Fibroblast of skin of right quadriceps (primary cell): ENCODE measurements at places on chromosomes 13 and 19.
A peak's percentile ranks its signal among the peaks of the same experiment; 100 is the strongest.

GRCh38 chr13:87302034-87302433 is 369.1 kb upstream of the SLITRK5 start:
- no peak for DNase-seq

DNA sequence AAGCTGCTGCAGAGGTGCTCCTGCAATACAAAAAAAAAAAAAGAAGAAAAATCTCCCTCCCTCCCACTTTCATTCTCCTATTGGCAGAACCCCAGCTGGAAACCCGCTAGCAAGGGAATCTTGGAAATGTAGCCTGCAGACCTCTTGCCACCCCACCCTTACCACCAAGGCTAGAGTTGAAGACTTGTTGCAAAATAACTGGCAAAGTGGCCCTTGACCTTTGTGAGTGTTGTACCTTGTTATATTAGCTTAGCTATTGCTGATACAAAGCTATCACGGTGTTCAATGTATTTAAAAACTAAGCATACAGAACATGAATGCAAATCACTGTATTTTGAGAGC is 57.5 kb upstream of the KCTD4 start:
- DNase-seq, result no peak

- peak; percentile 65 for DNase-seq
These were observed 476.2 kb downstream of the KLF12 start for GRCh38 chr13:73657821-73658540.

GRCh38 chr19:11090997-11091702 is 1.9 kb downstream of the LDLR start:
- no peak for DNase-seq

- DNase-seq, result no peak
These were observed 371.3 kb downstream of the IRS2 start for GRCh38 chr13:109415057-109415456.

- DNase-seq, result no peak
These were observed 82.1 kb upstream of the FRY start for GRCh38 chr13:31949486-31949885.

GRCh38 chr19:41785653-41786052 is 10.7 kb upstream of the CEACAM3 start:
- DNase-seq, result peak; percentile 49

- DNase-seq, result no peak
These were observed 729.9 kb downstream of the DACH1 start for GRCh38 chr13:71137101-71137500.

DNA sequence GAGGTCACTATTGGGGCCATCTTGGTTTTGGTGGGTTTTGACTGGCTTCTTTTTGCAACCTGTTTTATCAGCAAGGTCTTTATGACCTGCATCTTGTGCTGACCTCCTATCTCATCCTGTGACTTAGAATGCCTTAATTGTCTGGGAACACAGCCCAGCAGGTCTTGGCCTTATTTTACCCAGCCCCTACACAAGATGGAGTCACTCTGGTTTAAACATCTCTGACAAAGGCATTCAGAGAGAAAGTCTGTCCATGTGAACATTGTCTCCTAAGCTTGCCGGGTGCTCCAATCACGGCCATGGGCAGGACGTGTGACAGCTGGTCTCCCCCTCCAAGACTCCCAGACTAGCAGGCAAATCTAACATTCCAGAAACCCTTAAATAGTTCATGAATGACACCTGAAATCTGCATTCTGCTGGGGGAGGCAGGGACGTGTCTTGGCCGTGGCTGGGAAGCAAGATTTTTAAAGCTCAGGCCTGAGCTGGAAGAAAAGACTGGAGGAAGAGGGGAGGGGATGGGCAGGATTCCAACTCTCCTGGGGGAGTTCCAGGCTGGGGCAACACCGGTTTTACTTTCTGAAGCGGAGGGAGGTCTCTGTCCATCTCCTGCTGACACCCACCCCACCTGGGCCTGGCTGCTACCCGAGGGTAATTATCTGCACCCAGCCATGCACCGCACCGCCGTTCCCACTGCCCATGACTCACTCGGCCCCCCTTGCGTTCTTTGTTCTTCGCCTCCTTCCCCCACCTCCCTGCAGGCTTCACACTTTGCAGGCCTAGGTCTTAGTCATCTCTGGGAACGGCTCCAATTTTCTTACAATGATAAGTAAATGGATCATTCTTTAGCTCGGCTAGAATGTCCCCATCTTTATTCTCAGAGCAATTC is 11.6 kb upstream of the OR1M1 start:
- DNase-seq, result peak; percentile 89

DNA sequence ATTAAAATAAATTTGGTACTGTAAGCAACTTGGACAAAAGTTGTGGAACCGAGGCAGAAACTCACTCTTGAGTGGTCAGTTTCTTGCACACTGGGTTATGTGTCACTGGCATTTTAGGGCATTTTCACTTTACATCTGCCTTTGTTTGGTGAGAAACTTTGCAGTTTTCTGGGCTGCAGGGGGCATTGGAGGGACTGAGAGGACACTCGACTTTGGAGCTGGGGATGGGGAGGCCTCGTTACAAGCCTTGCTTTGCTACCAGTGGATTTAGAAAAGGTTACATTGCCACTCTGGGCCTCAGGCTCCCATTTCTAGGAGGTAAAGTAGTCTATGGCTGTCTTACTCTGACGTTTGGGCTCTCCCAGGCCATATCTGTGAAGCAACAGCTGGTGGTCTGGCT is 41.9 kb upstream of the ZNF536 start:
- DNase-seq, result no peak

DNA sequence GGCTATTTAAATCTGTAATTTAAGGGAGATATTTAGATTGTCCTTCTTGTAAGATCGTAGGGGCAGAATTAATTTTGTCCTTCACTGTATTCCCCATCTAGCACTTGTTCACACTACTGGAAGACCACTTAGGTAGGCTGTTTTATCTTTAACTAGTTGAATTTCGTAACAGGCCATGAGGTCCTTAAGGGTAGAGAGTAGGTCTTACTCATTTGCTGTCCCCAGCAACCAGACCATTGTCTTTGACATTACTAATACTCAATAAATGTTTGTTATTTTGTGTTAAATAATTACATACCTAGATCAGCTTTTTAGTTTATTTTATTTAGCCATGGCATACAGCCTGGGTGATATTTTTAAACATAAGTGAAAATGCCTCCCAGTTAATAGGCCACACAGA is 177.1 kb downstream of the PCCA start:
- no peak for DNase-seq

DNA sequence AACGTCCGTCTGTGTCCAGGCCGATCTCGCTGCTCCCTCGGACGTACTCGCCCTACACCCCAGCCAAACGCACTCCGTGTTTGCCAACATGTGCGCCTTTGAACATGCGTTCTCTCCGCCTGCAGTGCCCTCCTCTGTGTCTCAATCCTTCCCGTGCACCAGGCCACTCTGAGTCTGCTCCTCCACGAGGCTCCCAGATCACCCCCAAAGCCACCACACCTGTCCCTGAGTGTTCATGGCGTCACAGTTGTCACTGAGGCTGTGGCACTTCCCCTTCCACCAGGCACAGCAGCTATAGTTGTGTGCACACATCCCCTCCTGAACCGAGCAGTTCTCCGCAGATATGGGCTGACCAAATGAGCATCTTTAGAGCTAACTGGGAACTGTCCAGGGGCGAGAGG is 35.6 kb downstream of the RASA3 start:
- no peak for DNase-seq

DNA sequence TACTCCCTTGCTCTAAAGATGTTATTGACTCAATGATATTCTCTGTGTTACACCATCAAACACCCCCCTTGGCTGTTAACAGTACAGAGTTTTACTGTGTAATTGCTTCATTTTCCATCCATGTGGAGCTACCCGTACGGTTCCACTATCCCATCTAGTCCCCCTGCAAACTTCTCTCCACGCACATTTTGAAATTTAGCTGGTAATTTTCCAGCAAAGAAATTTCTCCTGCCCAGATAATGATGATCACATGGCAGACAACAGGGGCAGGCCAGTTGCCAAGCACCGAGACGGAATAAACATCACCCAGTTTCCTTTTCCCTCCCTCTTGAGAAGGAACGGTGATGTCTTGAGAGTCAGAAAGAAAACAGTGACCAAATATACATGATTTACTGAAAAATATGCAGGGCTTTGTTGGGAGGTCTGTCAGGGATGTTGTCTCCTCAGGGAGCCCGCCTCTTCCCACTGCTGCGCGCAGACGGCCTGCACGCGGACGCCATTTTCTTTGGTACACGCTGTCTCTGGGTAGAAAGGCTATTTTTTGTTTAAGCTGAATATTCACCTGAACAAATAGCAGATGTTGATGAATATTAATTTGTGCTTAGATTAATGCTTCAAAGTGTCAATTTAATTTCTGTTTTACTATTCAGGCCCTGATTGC is 109.9 kb downstream of the OLFM4 start:
- DNase-seq, result peak; percentile 78

DNA sequence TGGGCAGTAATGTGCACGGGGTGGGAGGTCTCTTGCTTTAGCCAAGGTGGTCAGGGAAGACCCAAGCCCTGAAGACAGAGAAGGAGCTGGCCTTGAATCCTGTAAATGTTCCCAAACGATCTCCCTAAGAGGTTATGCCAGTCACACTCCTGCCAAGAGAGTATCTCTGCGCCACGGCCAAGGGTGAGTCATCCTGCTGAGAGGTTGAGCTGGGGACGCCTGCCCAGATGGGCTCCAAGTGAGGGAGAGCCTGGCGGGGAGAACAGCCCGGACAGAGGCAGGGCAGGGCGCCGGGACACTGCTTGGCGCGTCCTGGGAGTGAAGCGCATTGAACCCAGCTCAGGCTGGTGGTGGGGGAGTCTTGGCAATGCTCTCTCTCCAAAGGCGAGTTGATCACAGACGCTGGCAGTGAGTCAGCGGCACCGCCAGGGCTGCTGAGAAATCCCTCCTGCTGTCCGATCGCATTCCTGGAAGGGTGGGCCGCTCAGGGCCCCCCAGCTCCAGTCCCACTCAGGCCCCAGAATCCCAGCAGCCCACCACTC is 16.4 kb downstream of the SULT2B1 start:
- DNase-seq, result peak; percentile 86

DNA sequence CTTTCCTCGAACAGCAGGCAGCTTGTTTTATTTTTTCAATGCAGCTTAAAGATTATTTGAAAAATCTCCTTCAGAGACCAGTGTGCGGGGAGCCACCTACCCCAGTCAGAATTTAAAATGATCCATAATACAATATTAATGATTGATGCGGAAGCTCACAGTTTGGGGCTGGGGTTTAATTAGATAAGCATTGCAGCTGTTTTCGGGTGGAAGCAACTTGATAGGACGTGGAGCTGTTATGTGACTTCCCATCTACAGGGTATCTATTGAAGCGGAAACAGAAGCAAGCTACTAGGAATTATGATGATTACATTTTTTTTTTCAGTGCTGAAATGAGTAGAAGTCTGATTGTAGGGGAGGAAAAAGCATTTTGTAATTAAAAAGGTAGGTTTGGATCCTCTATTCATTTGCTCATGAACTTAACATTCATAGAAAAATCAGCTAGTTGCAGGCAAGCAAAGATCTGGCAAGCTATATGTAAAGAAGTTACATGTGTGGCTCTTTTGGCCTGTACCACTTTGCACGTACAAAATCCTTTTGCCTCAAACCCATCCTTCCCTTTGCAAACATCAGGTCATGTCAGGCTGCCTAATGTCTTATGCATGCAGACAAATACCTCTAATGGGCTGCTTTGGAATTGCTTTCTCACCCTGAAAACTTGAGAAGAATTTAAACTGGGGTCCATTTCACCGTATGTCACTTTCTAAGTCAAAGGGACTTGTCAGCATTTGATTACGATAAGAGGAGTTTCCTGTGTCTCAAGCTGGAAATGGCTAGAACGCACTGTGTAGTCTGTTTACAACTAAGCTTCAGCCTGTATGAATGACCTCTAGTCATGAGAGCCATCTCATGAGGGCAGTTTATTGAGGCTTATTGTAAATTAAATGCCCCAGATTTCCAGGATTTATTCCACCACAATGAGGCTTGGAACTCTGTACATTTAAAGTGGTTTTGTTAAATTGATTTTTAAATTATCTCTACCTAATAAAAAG is 267.1 kb upstream of the TMTC4 start:
- DNase-seq, result no peak

DNA sequence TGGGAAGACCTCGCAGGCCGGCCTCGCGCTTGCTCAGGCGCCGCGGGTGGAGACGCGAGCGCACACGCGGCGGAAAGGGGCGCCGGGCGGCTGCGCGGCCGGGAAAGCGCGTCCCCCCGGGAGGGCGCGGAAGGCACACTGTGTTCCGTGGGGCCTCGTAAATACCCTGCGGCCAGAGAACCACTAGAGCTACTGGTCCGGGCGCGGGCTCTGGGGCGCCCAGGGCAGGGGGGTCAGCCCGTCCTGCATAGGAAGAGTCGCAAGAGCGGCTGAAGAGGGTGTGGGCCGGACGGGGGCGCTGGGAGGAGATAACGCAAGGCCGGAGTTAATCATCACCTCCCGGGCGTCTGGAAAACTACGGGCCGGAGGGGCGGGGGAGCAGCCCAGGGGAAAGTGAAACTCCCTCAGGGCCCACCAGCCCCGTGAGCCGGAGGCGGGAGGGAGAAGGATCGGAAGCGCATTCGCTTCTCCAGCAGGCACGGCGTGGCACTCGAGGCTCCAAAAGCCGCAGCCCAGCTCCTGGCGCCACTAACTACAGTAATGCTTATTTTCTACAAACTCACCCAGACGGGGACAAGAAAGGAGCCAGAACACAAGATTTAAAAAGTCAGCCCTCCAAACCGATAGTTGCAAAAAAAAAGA is 1.1 kb upstream of the WBP4 start:
- peak; percentile 93 for DNase-seq

- no peak for DNase-seq
These were observed 3.3 kb upstream of the PHLDB3 start for GRCh38 chr19:43507880-43508279.

DNA sequence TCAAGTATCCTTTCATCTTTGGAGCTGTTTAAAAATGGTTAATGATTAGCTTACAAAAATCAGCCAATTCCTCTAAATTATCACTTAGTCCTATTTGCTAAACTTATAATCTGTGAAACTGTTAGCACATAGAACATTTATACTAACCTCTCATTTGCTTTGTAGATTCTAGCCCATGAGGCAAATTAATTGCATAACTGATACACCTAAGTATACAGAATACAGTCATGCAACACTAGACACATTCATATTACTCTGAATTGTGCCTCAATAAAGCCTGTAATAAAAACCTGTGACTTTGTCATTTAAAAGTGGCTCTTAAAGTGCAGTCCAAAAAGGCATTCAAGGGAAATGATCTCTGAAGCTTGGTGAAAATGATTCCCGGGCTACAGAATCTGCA is 21.0 kb downstream of the SERPINE3 start:
- DNase-seq, result no peak

DNA sequence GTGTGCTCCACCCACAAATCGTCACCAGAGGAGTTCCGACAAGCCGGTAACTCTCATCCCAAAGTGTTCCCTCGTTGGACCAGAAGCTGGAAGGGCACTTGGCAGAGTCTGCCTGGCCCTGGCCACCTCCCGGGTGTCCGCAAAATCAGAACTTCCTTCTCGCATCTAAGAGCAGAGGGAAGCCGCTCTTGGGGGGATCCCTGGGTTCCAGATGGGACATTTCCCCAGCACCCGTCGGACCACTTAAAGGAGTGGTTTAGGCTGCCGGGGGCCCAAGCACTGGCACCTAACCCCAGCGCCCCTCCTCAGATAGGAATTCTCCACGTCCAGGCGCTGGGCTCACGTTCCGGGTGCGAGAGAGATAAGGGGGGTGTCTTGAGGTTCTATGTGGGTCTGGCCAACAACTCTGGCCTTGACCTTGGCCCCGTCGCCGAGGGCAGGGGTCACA is 857 bp upstream of the MAP2K7 start:
- no peak for DNase-seq
